ENCODE measurements at places on chromosomes 3 and 15.
A peak's percentile ranks its signal among the peaks of the same experiment; 100 is the strongest.

DNA sequence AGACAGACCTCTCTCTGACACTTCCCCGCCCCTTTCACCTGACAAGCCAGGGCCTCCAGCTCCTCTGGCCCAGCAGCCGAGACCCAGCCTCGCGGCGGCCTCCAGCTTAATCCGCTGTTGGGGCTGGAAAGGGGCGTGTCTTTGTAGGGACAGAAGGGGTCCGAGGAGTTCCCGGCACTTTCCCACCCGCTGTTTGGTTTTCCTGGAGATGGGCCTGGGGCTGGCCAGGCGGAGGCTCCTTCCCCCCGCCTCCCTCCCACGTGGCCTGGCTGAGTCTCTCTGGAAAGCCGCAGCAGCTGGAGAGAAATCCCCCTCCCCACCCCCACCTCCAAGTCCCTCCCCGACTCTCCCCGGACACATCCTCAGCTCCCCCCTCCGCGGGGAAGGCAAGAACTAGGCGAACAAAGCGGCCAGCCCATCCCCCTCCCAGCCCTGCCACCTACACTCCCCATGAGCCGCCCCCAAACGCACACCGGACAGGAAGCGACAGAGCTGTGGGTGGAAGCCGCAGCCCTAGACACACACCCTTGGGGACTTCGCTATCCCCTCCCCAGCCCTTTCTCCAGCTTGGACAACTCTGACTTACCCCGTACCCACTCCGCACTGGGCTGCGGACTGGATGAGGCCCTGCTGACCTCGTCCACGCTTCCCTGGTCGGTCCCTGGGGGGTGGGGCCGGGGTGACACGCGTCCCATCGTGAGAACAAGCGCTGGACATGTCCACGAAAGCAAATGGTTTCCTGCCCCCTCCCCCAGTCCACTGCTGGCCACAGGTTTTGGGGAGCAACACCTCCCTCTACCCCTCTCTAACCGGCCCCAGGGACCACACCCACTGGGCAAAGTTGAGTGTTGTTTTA lies 1.2 kb downstream of the IGDCC4 start:
- DNase-seq: peak; percentile 57

- DNase-seq: no peak
These were observed 752 bp downstream of the CEP63 start for GRCh38 chr3:134486577-134487041.

GRCh38 chr3:151404316-151404715 lies 19.8 kb upstream of the P2RY12 start:
- no peak for DNase-seq

DNA sequence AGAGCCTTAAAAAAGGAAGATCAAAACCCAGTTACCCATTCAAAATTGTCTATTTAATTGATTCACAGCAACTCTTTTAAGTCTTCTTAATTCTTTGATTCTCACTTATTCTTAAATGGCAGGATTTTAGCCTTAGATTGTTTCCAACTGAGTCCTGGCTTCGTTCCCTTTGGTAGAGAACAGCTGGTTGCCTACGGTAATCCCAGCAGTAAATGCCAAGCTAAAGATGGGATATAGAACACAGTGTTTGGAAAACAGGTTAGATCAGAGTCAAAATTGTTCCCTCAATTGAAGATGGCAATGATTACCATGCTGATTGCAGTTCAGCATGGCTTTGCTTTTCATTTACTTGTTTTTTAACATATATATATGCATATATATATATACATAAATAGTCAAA lies 300.9 kb downstream of the PYDC2 start:
- DNase-seq: no peak

DNA sequence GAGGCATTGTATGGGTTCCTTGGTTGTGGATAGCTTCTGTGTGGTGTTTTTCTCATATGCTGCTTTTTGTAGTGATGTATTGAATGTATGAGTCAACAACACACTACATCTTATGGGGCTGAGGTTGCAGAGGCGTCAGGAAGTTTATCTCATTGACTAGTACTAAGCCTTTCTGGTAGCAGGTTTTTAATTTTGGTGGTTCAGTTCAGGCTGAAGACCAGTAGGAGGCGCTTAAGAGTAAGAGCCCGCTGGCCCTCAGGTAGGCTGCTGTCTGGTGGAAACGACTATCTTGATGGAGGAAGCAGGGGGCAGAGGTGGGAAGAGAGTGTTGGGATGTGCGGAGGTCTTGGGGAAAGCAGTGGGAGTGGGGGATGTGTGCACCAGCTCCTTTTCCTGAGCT lies 62.4 kb downstream of the RTP4 start:
- no peak for DNase-seq

GRCh38 chr3:138493804-138494606 lies 59.6 kb downstream of the ESYT3 start:
- DNase-seq: no peak

DNA sequence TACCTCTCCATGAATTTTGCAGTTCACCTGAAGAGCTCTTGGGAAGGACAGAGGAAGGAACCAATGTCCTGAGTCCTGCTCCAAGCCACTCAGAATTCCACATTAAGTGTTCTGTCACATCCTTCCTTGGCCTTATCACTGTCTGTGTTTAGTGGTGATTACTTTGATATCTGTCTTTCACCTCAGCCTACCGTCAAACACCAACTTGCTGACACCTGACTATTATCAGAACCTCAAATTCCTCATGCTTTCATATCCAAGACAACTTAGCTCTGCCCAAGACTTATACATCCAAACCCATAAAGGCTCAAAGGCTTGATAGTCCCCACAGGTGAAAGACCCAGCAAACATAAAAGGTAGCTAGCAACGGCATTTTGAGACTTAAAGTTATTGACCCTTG lies 280.0 kb downstream of the MEX3B start:
- DNase-seq: no peak

DNA sequence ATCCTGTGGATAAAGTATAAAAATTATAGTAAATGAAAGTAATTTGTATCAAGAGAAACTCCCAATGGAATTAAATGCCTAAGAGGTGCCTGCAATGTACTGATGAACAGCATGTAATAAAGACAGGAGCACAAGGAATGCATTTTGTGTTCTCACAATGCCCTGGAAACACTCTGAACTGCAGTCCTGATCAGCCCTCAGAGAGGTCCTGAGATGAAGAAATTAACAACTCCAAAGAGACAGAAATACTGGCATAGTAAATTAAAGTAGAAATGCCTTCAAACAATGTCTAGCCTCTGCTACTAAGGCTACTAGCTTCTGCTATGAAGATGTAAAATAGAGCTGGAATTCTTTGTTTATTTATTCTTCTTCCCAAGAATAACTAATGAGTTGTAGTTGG lies 59.9 kb downstream of the CFAP20DC start:
- DNase-seq: no peak

GRCh38 chr15:32659340-32660155 lies 18.0 kb downstream of the SCG5 start:
- DNase-seq: no peak

DNA sequence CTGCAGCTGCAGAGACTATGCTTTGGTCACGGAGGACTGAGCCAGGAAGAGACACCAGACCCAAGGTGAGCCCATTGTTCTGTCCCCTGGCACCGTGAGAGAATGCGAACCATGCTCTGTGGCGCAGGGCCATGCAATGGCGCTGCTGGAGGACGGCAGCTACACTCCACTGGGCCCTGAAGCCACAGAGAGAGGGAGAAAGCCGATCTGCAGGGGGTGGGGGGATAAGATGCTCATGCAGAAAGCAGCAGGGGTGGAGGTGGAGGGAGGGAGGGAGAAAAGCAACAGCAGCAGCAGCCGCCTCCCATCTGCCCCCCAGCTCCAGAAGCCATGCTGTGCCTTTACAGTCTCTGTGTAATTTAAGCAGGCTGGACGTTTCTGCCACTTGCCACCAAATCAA lies 5.3 kb downstream of the BDH1 start:
- no peak for DNase-seq

GRCh38 chr15:45333550-45333949 lies 44.8 kb downstream of the GATM start:
- no peak for DNase-seq

- no peak for DNase-seq
These were observed 80.9 kb downstream of the TNIK start for GRCh38 chr3:171379281-171379680.

DNA sequence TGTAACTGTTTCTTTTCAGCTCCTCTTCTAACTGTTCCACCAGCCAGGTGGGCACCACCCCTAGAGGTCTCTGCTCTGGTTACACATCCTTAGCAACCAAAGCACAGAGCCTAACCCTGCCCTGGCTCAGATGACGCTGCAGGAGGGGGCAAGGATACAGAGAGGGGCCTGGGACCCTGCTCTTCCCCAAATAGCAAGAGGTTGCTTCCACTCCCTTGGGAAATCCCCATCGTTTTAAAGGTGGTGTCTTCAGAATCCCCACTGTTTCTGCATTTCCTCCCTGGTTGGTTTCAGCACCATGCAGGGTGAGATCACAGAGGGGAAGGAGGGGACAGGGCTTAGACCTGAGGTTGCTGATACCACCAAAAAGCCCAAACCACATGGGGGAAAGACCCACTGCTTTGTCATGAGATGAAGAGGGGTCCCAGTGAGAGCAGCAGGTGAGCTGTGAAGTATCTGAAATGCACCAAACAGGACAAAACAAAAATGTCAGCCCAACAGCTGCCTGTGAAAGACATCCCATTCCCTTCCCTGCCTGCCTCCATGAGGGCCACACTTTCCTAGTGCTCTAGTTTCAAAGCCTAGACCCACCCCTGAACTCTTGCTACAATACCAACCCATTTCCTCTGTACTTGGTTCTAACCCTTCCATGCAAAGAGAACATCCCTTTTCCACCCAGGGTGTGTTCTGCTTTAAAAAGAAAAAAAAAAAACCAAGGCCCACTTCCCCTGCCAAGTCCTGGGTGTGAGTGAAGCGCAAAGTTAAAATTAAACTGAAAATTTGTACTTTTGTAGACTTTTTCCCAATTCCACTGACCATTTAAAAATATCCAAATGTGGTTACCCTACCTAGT lies 29.0 kb downstream of the ANP32A start:
- no peak for DNase-seq

DNA sequence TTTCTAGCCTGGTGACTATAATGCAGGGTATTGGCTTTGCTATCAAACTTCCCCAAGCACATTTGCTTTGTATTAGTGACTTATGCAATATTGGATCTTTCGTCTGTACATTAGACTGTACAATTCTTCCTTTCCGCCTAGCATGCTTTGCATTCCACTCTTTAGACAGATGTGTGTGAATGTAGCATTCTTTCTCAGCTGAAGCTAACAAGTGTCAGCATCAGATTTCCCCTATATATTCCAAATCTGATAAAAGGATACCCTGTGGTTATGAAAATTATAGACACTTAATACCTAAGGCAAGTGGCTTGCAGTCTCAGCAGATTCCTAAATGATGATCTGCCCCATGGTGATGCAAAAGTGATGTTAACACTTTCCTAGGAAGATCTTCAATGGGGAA lies 360.1 kb downstream of the CNTN4 start:
- DNase-seq: no peak

GRCh38 chr3:26106228-26106627 lies 316.3 kb downstream of the OXSM start:
- no peak for DNase-seq

- no peak for DNase-seq
These were observed 115.8 kb downstream of the DUT start for GRCh38 chr15:48447058-48447457.

GRCh38 chr3:70829092-70829491 lies 516.7 kb upstream of the MDFIC2 start:
- DNase-seq: no peak

GRCh38 chr3:55654123-55654760 lies 167.1 kb upstream of the WNT5A start:
- DNase-seq: no peak

DNA sequence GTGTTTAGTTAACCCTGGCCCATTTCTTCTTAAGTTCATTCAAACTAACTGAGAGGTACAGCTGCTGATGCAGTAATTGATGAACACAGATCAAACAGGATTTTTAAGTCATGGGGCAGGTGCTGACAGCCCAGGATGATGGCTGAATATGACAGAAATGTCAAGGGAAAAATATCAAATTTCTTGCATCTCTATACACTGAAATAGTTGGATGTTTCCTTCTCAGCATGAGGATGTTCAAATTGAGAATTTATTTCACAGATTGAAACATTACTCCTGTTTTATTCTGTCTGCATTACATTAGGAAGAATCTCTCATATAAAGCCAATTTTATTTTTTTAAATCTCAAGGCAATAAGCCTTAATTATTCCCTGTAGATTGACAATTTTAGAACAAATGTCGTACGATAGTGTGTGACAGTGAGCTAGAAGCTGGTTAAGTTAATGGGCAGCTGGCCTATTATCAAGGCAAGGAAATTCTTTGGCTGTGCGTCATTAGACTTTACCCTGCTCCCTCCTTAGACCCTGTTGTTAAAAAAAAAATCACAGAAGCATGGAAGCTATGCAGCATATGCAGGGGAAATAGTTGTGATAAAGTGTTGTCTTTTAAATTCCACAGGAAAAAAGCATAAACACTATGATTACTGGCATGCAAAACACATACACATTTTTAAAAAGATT lies 183.8 kb upstream of the KCNMB2 start:
- DNase-seq: no peak

DNA sequence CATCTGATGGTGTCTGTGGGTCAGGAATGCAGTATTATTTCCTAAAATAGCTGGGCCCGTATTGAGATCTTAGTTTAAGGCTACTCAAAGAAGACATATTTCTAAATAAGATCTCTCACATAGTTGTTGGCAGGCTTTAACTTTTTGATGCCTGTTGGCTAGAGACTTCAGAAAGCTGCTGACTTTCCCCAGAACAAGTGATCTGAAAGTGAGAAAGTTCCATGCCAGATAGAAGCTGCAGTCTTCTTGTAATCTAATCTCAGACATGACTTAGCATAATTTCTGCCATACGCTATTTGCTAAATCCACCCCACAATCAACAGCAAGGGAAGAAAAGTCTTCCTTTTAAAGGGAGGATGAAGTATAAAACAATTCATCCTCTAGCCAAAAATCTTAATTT lies 867.1 kb downstream of the IGSF11 start:
- no peak for DNase-seq

- no peak for DNase-seq
These were observed 133.8 kb upstream of the MCTP2 start for GRCh38 chr15:94097552-94097951.

DNA sequence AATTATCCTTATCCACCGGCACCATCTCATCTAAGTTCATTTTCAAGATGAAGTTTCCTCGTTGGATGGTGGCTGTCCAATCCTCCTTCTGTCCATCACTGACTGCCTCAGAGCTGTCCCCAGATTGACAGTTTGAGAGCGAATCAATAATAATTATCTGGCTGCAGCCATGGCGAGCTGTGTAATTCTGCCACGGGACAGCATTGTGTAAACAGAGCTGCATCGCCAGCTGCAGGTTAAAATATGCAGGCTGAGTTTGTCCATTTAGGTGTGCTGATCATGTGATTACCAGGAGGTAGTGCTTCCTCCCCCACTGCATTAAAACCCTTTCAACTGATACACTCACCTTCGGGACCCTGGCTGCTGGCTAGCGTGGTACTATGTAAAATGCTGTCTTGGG lies 461.9 kb upstream of the ONECUT1 start:
- DNase-seq: peak; percentile 30

GRCh38 chr3:146476094-146476740 lies 6.9 kb upstream of the PLSCR2 start:
- DNase-seq: no peak

DNA sequence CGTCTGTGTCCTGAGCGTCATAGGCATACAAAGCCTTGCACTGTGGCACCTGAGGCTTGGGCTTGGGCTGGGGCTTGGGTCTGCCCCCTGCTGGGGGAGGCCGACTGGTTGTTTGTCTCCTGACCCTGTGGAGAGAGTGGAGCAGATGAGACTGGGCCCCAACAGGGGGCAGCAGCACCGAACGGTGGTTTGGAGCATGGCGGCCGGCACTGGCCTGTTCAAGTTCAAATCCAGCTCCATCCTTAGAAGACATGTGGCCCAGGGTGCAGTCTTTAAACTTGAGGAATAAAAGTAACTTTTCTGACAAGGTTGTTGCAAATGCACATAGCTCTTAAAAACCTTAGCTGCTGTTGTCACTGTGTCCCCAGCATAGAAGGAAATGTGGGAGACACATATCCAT lies 33.3 kb downstream of the CCNB2 start:
- DNase-seq: peak; percentile 83

Data from HuH-7 (cell line).